ENCODE measurements at places on chromosomes 12 and 14.
A peak's percentile ranks its signal among the peaks of the same experiment; 100 is the strongest.

- peak; percentile 28 for DNase-seq
These were observed 5.5 kb downstream of the PABPN1 start for GRCh38 chr14:23326491-23327332.

DNA sequence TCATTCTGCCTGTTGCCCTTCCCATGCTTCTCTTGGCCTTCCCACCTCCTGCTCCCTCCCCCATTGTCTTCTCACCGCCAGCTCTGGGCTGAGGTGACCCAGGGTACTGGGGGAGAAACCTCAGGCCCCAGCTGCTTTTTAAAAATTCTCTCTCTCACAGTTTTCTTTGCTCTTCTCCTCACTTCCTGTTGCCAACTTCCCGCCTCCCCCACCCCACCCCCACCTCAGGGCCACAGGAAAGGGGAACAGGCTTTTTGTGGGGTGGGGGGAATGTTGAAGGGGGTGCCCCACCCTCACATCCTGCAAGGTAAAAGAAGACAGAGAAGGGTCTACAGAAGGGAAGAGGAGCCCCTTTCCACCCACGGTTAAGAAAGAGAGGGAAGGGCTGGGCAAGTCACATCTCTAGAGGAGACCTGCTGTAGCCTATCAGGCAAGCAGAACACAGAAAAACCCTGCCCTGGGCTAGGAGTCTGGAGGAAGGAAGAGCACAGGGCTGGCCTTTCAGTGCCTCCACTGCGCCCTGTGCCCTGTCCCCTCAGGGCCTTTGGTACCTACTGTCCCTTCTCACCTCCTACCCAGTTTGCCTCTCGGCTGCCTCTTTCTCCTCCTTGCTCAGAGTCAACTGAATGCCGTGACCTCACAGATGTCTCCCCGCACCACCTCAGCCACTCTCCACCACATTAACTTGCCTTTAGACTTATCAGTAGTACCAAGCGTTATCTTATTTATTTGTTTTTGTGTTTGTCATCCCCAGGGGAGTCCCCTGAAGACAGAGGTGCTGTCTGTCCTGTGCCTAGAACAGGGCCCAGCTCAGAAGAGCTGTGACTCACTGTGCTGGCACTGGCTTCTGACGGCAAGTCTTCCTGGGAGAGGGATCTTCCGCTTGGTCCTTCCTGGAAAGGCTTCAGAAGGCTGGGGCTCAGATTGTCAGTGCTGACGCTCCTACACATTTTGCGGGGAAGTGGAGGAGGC, 1.7 kb downstream of the ARHGAP9 start:
- DNase-seq = peak; percentile 49

DNA sequence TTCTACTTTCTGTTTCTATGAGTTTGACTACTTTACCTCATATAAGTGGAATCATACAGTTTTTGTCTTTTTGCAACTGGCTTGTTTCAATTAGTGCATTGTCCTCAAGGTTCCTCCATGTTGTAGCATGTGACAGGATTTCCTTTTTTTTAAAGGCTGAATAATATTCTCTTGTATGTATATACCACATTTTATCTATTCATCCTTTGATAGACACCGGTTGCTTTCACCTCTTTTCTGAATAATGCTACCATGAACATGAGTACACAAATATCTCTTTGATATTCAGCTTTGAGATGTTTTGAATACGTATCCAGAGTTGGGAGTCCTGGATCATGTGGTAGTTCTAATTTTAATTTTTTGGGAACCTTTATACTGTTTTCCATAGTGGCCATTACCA, 65.4 kb downstream of the SPATS2 start:
- DNase-seq = no peak

- no peak for DNase-seq
These were observed 21.4 kb upstream of the TMTC2 start for GRCh38 chr12:82665142-82665923.
